Stimulated activated CD8-positive, alpha-beta memory T cell treated with anti-CD3 and anti-CD28 coated beads, Interleukin-4, amount 100 ng/mL, for 24 hours (primary cell): ENCODE measurements at places on chromosomes 6 and 20.

DNA sequence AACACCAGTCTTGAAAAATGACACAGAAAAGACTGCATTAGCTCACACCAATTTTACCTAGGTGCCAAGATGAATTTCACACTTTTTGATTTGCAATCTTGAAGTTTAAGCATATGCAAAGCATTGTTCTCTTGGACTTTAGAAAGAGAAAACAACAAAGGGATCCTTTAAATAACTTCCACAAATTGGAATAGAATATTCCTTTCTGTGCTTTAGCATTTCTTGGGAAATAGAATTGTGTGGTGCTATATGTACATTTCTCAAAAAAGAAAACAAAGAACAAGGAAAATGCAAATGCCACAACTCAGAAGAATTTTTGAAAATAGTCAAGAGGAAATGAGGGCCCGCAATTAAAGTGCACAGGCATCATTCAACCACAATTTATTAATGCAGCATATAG lies 17.0 kb downstream of the HTR1B start:
- no peak for DNase-seq

DNA sequence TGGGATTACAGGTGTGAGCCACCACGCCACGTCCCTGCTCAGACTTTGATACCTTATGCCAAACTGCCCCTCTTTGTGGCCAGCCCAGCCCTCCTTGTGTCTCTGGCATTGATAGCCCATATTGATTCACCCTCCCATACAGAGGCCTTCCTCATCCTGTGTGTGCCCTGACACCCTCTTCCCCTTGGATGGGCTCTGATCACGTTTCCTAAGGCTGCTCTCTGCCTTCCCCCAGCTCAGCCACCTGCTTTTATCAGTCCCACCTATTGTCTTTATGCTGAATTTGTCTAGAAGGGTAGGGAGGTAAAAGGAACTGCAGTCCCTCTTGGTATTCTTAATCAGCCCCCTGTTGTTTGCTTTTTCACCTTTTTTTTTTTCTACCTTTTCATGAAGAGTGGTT lies 95.9 kb downstream of the CDKAL1 start:
- no peak for DNase-seq

DNA sequence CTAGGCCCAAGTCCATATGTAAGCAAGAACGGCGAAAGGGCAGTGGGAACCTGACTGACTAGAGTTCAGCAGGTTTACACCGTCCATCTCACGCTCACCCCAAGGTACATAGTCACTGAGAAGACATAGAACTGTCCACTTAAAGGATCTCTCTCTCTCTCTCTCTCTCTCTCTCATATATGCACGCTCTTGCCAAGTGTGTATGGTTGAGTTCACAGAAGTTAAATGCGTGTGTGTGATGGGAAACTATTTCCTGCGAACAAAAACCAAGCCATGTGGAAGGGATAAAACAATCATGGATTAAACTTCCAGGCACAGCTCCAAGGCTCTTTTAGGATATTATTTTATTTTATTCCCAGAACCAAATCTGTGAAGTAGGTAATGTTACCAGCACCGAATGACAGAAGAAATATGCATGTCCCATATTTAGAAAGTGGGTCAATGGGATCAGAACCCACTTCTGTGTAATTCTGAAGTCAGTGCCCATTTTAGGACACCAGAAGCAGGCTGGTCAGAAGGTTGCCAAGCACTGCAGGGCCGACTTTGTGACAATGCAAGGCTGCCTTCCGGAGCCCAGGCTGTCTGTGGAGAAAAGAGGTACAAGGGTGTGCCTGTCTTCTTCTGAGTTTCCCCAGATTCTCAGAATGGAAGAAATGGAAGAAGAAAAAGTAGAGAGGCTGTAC lies 49.2 kb upstream of the MAP7 start:
- DNase-seq = no peak

DNA sequence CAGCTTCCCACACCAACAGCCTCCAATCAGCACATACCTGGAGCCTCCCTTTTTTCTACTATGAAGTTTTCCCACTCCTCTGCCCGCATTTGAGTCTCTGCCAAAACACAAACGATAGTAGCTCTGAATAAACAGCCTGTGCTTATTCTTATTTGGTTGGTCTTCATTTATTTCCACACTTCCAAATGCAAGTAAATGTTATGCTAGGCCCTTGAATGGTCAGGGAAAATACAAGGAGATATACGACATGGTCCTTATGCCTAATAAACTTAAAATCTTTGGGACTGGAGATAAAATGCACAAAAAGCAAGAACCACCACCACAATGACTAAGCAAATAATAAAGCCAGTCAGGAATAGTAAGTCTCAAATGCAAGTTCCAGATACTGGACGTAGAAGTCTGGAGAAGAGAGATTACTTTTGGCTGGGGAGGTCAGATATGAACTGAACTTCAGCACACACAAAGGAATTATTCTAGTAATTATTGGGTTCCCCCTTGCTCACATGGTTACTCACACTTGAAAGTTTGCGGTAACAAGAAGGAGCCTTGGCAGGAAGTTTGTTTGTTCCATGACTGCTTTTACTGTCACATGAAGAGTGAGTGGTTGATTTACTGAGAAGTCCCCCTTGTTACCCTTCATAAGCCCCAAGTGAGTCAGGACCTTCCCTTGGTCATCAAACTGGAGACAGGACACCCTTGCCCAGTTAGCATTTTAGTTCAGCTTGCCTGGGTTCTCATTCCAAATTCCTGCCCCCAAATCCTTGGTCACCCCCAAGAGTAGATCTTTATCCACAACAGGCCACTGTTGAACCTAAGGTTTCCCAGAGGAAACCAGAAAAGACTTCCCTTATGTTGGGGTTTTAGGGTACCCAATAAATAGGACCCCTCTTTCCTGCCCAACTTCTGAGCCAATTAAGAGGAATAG lies 511.2 kb upstream of the JARID2 start:
- DNase-seq = no peak

- no peak for DNase-seq
Observed at GRCh38 chr6:80366051-80366450, 259.6 kb downstream of the BCKDHB start.

DNA sequence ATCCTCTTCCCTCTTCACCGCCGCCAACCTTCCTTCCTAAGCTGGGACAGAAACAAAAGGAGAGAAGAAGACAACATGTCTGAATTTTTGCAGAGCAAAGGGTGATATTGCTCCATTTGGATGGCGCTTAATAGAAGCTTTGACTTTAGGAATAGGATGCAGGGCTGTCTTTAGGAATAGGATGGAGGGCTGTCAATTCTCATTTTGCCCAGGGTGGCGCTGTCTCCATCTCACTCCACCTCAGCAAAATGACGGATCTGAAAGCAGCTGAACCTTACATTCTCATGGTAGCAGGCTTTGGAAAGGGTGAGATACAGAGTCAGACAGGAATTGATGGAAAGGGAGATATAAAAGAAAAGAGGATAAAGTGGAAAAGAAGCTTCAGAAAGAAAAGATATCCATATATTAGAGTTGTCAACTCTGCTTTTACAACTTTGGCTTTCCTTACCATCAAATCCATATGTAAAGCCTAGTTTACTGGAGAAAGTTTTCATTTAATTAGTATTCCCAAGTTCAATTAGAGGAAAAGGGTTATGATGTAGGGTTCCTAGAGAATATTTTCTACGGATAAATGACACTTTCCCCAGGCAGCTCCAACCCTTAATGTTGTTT lies 2.4 kb downstream of the MTCL3 start:
- DNase-seq = peak; percentile 15

- no peak for DNase-seq
Observed at GRCh38 chr6:736657-737446, 43.9 kb upstream of the EXOC2 start.

GRCh38 chr20:32167552-32167951 lies 40.0 kb downstream of the PLAGL2 start:
- DNase-seq = no peak

- no peak for DNase-seq
Observed at GRCh38 chr20:5751856-5752255, 1.7 kb downstream of the SHLD1 start.

GRCh38 chr6:41678511-41679084 lies 40.3 kb downstream of the MDFI start:
- no peak for DNase-seq

- DNase-seq = no peak
Observed at GRCh38 chr20:34262488-34263288, 21.5 kb downstream of the ASIP start.

- DNase-seq = no peak
Observed at GRCh38 chr20:25044660-25045342, 13.1 kb downstream of the ACSS1 start.

- no peak for DNase-seq
Observed at GRCh38 chr6:166296035-166296883, 11.9 kb downstream of the PRR18 start.

- DNase-seq = no peak
Observed at GRCh38 chr6:107205058-107205998, 90.0 kb upstream of the BEND3 start.

DNA sequence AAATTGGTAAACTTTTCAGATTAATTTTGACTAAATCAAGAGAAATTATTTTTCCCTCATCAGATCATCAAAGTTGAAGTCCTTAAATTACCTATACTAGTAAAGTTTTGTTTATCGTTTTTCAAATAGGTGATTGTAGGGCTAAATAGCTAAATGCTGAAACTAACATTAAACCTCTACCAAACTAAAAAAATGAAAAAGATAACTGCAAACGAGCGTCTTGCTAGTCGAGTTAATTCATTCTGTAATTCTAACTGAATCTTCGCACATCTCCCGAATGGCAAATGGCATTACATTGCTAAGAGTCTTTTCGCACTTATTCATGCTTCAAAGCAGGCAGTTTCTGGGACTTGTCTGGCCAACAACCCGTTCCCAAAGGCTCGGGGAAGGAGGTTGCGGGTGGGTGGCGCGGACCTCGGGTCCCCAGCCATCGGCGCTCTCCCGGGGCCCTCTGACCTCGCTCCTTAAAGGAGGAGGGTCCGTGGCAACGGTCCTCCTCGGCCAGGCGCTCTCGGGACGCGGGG lies 43.8 kb downstream of the POPDC3 start:
- no peak for DNase-seq

- DNase-seq = no peak
Observed at GRCh38 chr20:19079536-19080299, 132.7 kb upstream of the SLC24A3 start.

DNA sequence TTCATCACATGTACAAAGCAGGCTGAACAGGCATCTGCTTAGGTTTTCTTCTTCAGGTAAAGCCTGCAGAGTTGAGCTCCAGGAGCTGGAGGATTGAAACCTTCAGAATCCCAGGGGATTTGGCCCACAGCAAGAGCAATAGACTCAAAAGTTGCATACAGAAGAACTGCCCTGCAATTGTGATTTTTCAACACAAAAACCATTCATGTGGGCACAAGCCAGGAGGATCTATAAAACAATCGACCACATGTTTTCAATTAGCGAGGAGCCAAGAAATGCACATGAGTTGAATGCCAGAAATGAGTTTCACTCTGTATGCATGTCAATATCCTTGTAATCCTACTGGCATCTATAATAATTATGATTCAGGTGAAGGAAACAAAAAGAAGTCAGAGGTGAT lies 576.4 kb downstream of the HDGFL1 start:
- DNase-seq = no peak

DNA sequence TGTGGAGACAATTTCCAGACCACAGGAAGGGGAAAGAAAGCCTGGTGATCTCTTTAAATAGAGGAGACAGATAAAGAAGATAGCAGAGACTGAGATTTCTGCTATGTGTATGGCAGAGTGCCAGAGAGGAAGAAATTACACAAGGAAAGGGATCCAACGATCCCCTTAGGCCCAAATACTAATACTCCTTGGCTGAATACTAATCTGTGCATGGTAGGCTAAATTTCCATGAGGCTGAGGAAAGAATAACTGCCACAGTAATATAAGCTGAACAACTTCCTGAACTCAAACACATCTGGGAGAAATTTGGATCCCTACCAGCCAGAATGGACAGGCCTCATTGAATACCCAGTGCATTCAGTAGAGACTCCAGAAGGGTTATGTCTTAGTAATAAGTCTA lies 83.3 kb upstream of the TNFAIP3 start:
- no peak for DNase-seq

- DNase-seq = peak; percentile 52
Observed at GRCh38 chr6:225121-225721, 67.1 kb upstream of the DUSP22 start.

- no peak for DNase-seq
Observed at GRCh38 chr20:63619505-63619904, 7.4 kb downstream of the GMEB2 start.

DNA sequence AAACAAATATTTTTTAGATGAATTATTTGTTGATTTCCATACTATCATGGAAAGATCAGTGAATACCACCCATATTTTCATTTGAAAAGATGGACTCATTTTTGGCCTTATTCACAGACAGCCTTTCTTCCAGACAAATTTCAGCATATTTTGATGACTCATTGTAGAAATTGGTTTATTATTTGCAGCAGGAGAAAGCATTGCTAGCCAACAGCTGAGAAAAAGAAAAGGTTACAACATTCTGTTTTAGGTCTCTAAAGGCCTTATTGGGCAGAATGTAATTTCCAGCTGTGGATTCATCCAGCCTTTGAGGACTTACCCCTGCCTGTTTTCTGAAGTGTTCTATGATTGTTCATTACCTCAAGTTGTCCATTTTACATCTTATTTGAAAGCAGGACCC lies 201.9 kb downstream of the PLCB4 start:
- no peak for DNase-seq

DNA sequence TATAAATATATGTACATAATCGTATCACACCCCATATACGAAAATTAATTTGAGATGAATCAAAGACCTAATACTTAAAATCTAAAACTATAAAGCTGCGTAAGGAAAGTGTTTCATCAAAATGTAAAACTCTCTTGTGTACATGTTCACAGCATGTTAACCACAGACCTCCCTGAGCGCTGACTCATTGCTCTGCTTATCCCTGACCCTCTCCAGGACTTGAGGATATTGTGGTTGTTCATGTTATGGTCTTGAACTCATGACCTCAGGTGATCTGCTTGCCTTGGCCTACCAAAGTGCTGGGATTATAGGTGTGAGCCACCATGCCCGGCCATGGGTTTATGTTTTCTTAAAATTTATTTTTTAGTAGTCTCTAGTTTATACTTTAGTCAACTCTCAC lies 14.2 kb downstream of the FAM83B start:
- DNase-seq = no peak

- no peak for DNase-seq
Observed at GRCh38 chr6:145763742-145764141, 28.4 kb upstream of the EPM2A start.

- no peak for DNase-seq
Observed at GRCh38 chr6:139013185-139013800, 15.3 kb upstream of the ABRACL start.

DNA sequence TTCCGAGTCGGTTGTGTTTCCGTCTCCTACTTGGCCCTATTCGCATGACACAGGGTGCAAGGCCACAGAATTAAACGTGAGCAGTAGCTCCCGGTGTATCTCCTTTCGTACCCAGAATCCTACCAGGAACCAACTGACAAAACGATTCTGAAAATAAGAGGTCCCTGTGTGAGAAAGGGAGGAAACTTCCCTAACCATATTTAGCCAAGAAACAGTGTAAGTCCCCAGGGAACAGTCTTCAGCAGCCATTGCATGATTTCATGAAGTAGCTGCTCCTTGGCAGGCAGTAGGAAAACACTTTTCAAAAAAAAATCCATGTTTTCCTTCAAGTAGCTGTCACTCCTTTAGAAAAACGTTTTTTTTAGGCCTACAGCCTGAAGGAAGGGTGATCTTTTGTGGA lies 46.9 kb downstream of the PDE10A start:
- DNase-seq = no peak

- no peak for DNase-seq
Observed at GRCh38 chr20:63160641-63161175, 55.2 kb downstream of the YTHDF1 start.
